Posterior vena cava (tissue), 2 donors: ENCODE measurements at places on chromosomes 3 and 15. TPM values are rescaled to one million over a fixed set of nuclear protein-coding genes. Genes with fewer than 3 reads are reported as not detected.

TF gene
- 1.0 TPM for total RNA-seq

PLCB2 gene
- total RNA-seq = 20.8 TPM

SNX22 gene
- total RNA-seq = not detected

CACNA2D2 gene
- total RNA-seq = 2.0 TPM

DUOXA2 gene
- not detected for total RNA-seq

DNAJB8 gene
- total RNA-seq = not detected

NMNAT3 gene
- 4.9 TPM for total RNA-seq

CD96 gene
- 1.1 TPM for total RNA-seq

LRRC15 gene
- total RNA-seq = 3.0 TPM

PGBD4 gene
- total RNA-seq = 1.4 TPM

DNA sequence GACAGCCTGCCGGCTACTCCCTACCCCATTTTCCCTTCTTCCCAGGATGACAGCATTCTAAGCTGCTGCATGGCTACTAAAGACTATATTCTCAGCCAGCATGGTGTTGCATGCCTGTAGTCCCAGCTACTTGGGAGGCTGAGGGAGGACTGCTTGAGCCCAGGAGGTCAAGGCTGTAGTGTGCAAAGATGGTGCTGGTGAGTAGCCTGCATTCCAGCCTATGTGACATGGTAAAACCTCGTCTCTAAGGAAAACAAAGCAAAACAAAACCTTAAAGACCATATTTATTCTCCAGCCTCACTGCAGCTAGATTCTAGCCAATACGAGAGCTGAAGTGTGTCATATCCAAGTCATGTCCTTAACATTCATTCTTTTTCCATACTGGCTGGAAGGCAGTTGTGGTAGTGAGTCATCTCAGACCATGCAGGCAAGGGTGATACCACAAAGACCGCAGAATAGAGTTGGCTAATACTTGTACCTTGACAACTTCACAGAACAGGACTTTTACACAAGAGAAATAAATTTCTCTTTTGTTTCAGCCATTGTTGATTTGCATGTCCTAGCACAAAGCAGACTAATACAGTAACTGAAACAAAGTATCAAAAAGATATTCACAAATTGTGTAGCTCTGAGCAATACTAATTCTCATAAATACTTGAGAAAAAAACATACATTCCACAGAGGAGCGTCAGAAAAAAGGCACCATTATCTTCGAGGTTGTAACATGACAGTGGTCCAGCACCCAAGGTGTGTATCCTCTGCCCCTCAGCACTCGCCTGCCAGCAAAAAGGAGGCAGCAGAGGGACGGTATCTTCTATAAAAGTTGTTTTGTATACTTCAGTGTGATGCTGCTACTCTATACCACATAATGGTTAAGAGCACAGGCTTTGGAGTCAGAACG, 14.8 kb downstream of the PBRM1 start:
- DNase-seq = no peak

DNA sequence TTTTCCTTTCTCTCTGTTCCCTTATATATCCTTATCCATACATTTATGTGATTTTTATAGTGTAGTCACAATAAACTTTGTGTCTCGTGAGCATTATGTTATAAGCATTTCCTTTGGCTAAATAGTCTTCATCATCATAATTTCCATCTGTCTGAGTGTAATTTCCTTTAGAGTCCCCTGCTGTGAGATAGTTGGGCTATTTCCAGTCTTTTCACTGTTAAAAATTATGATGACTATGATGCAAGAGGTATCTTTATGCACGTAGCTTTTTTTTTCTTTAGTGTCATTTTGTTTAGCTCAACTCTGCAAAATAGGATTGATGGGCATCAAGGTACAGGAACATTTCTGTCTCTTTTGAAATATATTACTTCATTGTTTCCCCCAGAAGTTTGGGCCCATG, 26.9 kb upstream of the CA12 start:
- no peak for DNase-seq

GRCh38 chr3:126851934-126852333, 131.0 kb upstream of the PLXNA1 start:
- no peak for DNase-seq

DNA sequence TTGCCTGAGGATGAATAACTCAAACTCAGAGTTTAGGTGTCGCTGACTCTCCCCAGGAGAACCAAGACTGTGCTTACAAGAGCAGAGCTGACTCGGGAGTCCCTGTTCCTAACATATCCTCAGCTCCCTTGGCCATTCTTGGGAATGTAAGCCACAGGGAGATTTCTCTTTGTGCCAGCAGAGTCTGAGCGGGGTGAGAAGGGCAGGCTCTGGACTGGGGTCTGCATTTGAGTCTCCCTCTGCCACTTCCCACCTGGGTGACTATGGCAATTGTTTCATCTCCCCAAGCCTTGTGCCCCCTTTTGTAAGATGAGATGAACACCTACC, 126.0 kb downstream of the ADAMTS17 start:
- DNase-seq = no peak

DNA sequence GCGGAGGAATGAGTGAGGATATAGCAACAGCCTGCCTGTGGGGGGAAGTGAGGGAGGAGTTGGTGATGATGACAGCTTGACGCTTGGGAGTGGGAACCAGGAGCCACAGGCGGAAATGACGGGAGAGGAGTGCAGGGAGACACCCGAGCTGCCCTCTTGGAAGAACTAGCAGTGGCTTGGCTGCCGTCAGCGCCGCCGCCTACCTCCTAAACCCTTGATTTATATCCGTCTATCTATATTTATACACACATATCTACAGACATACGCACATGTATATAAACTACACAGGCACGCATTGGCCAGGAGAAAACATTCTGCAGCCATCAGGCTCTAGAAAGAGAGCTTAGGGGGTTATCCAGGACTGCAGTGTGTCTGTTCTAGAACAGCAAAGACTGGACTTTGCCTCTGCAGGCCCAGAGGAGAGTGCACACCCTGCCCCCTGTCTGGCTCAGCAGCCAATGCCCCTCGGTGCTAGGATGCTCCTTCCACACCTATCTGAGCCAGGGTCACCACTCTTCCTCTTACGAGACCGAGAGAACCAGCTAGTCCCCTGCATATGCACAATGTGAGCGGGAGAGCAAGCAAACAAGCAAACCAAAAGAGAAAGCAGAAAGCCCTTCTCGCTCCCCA, 45.3 kb upstream of the MAGEF1 start:
- peak; percentile 93 for DNase-seq

GRCh38 chr3:178288074-178288473, 248.2 kb upstream of the KCNMB2 start:
- no peak for DNase-seq

DNA sequence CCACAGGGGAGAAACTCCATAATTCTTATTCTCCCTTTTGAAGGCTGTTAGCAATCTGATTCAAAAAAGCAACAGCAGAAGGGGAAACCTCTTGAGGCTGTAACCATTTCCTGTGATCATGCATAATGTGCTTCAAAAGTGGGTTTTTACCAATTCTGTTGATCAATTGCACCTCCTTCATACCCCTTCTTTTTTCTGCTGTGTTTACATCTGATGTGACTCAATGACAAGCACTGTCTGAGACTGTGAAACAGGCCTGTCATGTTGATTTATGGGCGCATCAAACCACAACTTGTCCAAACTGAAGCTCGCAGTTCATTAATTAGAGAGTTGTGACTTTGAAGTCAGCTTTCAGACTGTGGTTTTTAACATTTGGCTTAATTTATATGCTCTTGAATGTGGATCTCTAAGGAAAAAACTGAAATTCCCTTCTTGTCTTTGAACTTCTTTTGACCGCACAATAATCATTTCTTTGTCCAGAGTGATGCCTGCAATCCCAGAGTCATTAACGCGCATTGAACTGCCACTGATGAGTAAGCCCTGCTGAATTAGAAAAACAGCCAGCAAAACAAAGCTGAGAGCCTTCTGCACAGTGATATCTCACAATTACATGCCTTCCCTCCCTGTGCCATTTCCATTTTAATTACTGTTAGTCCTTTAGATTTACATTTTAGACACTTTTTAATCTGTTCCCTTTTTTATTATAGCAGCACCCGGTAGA, 532.8 kb downstream of the FOXP1 start:
- DNase-seq = no peak

DNA sequence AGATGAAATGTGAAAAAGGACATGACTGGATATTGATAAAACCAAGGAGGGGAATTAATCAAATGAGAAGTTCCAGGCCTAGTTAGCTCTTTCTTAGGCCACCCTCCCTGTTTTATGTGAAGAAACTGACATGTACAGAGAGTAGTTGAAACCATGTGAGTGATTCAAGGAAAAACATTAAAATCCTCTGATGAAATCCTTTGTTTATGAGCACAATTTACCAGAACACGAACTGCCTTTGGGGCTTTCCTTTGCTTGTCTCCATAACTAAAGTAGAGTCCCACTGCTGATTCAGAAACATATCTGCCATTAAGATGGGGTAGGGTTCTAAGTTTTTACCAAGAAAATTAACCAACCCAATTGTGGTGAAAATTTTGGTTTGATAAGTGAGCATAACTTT, 558.3 kb downstream of the NR2F2 start:
- no peak for DNase-seq

GRCh38 chr15:94008104-94009074, 223.0 kb upstream of the MCTP2 start:
- no peak for DNase-seq

GRCh38 chr3:96483781-96484180, 330.6 kb upstream of the EPHA6 start:
- no peak for DNase-seq

DNA sequence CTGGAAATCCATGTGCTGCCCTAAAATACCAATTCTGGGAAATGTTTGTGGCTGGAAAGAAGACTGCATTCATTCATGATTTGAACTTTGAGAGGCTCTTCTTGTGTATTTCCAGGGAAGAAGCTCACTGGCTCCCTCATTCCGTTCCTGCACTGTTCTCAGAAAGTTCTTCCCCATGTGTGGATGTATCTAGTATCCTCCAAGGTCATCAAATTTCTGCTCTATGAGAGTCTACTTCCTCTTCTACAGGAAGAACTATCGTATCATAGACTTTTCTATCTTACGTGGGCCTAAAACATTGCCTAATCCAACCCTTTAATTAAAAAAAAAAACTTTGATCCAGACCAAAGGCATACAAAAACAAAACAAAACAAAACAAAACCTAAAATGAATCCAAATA, 2.9 kb downstream of the CCR3 start:
- no peak for DNase-seq

- peak; percentile 72 for DNase-seq
Measured at GRCh38 chr15:65981837-65982626, 112.7 kb downstream of the RAB11A start.

DNA sequence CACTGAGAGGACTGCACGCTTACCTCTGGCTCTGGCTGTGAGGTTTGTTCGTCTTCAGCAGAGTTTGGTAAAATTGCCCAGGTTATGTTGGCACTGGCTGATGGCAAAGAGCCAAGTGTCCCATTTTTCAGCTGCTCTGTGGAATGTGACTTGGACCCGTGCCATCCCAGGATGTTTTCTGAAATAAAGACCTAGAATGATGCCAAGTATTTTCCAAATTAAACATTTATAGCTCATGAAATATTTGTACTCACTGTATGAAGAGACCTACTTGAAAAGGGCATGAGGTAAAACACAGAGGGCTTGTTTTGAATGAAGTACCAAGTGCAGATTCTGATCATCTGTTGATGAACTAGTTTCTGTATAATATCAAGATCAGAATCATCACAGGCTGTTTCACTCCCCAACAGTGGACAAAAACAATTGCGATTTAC, 200.5 kb downstream of the STT3B start:
- no peak for DNase-seq

- DNase-seq = no peak
Measured at GRCh38 chr3:147554332-147554731, 145.2 kb downstream of the ZIC1 start.

- no peak for DNase-seq
Measured at GRCh38 chr15:52636459-52636858, 42.7 kb downstream of the ATOSA start.

DNA sequence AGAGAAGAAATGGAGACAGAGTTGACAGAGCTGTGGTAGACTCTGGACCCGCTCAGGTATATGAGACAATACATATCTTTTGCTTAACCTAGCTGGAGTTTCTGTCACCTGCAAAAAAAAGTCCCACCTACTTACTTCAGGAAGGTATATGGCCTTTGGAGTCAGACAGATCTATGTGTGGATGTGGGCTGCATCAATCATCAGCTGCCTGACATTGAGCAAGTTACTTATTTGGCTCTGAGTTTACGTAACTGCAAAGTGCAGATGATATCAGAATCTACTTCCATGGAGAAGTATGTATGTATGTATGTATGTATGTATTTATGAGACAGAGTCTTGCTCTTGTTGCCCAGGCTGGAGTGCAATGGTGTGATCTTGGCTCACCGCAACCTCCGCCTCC, 124.3 kb downstream of the MYLK start:
- DNase-seq = no peak

DNA sequence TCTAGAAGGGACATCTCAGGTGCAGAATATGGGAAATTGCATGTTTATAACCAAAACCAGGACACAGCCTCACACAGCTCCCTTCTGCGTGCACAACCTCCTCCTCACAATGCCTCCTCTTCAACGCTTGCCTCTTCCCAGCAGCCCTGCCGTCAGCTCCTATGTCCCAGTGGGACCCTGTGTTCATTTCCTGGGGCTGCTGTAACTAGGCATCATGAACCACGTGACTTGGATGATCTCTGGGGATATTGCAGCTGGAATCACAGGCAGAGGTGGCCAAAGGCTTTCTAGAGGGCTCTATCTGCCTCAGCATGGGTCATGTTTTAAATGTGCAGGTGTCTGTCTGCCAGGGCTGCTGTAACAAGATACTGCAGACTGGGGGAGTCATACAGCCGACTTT, 375.3 kb downstream of the OCA2 start:
- no peak for DNase-seq

DNA sequence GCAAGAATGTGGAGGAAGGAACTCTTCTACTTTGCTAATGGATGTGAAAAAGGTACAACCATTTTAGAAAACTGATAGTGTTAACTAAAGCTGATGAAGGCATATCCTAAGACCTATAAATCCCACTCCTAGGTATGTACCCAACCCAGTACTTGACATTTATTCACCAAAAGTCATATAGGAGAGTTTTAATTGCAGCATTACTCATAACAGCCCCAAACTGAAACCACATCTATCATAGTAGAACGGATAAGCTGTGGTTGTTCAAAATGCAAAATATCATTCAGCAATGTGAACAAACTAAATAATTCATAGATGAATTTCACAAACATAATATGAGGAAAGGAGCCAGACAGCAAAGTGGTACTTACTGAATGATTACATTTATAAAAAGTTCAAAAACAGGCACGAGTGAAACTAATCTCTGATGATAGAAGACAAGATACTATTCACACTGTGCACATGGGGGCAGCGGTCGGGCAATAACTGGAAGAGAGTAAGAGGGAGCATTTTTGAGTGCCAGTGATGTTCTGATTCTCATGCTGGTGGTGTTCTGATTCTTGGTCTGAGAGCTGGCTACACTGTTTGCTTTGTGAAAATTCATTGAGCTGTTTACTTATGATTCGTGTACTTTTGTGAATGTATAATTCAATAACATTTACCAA, 34.3 kb downstream of the GOLIM4 start:
- DNase-seq = no peak

GRCh38 chr15:67690936-67691335, 134.4 kb upstream of the SKOR1 start:
- no peak for DNase-seq

DNA sequence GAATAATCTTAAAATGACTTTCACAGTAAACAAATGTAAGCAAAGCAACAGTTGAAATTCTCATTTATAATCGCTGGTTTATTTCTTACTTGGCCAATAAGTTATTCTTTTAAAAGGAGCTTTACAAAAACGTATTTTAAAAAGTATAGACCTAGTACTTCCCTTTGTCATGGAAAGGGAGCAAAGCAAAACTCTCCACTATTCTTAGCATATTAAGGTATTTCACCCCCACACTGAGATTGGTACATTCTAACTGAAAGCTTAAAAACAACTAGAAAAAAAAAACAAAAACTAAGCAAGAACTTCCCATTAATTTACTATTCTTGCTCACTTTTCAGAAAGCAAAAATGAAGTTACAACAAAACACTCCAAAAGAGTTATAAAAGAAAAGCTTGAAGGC, 1.5 kb downstream of the ATG3 start:
- DNase-seq = no peak
